ENCODE measurements at places on chromosomes 12 and 14.

DNA sequence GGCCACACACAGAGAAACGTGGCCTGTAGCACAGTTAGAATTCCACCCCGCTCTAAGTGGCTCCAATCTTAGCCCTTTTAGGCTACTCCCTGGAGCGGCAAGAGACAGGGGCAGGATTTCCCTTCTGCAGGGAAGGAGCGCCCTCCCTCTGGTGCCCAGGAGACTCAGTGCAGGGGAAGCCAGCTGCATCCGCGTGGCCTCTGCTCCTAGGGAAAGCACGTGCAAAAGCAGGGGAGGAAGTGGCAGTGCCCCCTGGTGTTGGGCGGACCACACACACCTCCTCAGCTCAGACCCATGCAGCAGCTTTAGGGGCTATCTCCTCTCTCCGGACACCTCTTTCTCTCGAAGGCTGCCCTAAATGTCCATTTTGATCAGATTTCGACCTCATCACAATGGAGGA is 50.0 kb downstream of the SPRING1 start:
- no peak for DNase-seq

DNA sequence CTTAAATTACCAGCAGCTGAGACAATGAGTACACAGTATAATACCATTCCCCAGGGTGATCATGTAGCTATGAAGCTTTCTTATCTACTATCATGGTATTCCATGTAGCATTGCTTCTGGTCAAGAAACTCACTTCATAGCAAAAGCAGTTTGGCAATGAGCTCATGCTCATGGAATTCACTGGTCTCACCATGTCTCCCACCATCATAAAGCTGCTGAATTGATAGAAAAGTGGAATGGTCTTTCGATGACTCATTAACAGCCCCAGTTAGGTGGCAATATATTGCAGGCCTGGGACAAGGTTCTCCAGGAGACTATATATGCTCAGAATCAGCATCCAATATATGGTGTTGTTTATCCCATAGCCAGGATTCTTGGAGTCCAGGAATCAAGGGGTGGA is 553.7 kb downstream of the FOXG1 start:
- DNase-seq, result no peak

GRCh38 chr12:25124493-25124892 is 70.5 kb downstream of the DNAI7 start:
- no peak for DNase-seq

DNA sequence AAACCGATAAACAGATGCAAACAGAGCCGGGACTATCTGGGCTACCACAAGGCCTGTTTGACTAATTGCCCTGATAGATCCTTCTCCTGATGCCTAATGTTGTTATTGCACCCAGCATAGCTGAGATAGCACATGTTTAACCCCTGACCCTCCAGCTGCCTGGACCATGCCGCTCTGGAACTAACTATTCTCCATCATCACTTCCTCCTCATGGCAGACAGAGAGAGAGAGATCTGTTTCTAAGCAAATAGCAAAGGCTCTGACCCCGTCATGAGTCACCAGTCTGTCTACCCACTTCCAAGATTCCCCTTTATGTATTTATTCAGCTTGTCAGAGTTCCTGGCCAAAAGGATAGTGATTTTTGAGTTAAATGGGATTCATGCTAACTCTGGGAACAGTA is 58.2 kb upstream of the FLRT2 start:
- DNase-seq, result no peak

DNA sequence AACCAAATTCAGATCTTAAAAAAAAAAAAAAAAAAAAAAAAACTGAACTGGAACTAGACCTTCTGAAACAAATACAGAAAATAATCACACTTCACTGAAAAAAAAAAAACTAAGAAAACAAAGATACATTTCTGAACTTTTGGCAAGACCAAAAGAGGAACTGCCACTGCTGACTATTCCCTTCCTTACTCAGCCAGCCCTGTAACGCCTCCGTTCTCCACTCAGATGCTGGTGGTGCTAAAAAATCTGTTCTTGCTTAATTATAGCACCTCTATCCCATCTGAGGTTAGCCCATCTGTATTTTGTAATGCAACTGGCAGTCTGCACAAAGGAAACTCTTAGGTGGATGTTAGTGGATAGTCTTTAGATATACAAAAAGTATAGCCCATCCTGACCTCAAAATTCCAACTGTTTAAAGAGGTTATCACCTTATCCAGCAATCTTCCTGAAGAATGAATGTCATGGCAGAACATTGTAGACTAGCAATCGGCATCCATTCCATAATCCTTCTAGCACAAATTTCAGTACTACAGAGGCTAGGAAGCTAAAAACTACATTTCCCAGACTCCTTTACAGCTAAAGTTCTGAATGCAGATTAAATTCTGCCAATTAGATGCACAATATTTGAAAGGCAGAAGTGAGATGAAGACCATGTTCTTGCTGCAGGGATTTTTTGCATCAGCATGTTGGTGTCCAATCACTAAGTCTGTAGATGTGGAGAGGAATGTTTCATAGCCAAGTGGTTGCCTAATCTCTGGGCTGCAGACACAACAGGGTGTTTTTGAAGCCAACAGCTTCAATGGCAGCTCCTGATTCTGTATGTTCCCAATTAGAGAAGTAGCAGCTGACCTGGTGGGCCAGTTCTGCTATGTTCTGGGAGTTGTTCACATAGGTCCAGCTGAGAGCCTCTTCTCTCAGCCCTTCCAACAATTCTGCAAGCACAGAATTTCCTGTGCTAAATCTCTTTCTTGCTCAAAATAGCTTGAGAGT is 5.7 kb downstream of the MAP3K9 start:
- no peak for DNase-seq

DNA sequence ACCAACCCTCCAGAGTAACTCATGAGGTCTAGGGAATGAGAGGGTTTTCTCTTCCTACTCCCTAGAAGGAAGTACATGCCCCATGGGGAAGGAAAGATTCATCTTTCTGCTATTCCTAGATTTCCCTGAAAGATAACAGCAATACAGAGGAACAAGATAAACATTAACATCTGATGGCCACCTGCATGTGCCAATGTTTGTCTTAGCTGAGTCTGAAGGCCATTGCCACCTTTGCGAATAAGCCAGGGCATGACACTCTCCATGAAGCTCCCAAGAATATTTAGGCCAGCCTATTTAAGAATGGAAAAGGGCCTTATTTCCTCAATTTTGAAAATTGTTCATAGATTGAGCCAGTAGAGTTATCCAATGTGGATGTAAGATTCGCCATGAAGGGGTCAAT is 26.0 kb downstream of the IGF1 start:
- no peak for DNase-seq

DNA sequence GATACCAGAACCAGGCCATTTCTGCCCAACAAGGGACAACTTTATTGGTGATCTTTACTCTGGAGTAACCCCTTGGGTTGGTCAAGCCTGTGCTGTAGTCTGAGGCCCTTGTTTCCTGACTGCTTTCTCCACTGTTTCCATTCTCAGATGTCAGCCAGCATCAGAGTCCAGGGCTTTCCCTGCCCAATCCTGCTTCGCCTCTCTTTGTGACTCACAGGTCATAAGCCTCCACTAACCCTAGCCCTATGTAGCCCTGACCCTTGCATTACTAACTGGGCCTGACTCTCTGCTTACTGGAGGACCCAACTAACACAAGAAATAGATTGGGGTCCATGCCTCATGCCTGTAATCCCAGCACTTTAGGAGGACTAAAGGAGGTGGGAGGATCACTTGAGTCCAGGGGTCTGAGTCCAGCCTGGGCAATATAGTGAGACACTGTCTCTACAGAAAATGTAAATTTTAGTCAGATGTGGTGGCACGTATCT is 8.6 kb upstream of the SNRNP35 start:
- no peak for DNase-seq

DNA sequence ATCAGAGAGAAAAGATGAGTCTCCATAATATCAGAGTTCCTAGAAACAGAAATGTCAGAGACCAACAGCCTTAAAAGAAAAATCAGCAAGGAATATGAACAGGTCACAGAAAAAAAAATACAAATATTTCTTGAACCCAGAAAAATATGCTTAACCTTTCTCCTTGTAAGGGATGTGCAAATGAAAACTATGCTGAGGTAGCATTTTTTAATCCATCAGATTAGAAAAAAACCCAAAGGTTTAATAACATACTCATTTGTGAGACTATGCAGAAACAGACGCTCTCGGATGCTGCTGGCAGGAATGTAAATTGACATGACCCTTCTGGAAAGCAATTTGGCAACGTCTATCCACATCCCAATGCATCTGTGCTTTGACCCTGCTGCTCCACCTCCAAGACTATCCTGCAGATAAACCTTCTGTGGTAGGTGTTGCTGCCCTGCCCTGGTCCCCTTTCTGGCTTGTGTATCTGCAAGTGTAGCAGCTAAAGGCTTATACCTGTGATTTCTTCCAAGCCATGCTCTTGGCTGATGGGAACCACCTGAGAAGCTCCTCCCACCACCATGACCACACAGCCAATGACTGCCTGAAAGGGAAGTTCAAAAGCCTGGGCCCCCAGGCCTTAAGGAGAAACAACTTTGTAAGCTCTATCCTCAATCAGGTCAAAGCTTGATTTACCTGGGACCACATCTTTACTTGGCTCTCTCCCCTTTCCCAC is 49.4 kb downstream of the LTBP2 start:
- no peak for DNase-seq

GRCh38 chr14:39320318-39320717 is 86.6 kb downstream of the MIA2 start:
- DNase-seq, result no peak

All from posterior cingulate gyrus (tissue), 11 donors.